Stimulated activated CD4-positive, alpha-beta T cell treated with anti-CD3 and anti-CD28 coated beads, Interleukin-2, amount 100 ng/mL, for 24 hours (primary cell): ENCODE measurements at places on chromosomes 7 and 10.

DNA sequence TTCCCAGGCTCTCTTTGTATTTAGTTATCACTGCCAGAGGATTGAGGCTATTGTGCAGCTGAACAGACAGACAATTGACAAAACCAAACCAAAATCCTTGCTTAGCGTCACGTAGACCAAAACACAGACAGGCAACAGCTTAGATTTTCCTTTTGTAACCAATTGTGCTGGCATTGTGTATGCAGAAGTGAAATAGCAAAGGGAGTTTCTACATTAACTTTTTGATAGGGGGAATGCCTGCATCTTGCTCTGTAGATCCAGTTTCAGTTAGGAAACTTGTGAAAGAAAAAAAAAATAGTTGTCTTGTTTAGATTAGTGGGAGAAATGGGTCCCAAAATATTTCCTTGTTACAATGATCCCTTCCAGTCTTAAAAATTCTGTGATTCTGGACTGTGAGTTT is 333.8 kb downstream of the BBS9 start:
- no peak for DNase-seq

GRCh38 chr7:103134836-103135554 is 13.9 kb downstream of the NAPEPLD start:
- DNase-seq: no peak

GRCh38 chr10:111030042-111030750 is 46.6 kb upstream of the ADRA2A start:
- no peak for DNase-seq

DNA sequence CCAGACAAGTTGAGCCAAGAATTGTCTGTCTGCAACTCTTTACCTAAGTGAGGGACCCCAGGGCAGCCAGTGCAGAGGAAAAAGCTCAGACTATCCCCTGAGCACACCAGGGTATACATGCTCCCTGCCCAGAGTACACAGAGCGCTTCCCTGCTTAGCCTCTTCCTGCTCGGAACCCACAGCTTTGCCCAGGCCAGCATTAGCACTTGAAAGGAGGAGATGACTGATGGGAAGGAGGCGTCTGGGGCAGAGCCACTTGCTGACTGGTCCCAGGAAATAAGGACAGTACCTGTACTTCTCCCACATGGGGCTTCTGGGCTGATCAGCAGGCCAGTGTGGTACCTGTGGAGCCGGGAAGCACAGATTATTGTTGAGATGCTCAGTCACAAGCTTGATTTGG is 48.4 kb upstream of the TRIM8 start:
- DNase-seq: no peak

DNA sequence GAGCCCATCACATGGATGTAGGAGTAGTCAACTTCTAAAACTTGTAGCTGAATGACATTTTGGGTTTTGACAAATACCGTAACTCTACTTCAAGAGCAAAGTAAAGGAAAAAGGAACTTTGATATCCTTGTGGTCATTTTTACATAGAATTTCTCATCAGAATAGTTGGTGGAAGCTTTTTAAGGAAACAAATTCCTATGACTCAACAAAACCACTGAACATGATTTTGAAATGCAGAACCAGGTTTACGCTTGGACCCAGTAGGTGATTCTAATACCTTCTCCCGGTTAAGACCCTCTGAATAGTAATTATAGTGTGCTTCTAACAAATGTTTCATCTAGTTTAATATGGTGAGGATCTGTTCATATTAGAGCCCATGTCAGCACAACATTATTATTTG is 307.8 kb downstream of the GPR37 start:
- no peak for DNase-seq

DNA sequence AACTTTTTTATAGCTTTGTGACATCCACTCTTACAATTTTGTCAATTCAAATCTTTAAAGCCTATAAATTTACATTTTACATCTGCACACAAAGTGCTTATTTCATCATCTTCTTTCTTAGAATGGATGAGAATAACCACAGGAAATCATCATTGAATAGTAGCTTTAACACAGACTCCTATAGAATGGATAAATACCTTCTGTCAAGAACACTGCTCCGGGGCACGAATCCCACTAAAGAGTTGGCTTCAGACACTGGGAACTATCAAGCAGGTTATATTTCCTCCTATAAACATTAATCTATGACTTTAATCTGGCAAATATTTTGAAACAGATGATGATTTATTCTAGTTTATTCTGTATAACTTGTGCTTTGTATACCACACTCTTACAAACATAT is 269.7 kb upstream of the TPK1 start:
- DNase-seq: no peak

- no peak for DNase-seq
Measured at GRCh38 chr7:151327659-151328058, 14.0 kb upstream of the NUB1 start.

DNA sequence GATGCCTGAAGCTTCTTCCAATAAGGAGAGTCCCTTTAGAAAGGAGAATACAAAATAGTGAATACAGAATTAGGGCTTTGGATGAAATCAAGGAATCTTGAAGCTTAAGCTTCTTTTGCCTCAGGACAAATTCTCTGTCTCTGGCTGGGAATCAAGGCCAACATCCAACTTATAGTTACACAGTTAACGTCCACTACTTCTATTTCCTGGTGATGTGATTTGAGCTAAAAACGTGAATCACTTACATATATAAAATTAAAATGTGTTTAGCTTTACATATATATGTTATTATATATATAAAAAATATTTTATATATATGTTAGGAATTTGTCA is 11.4 kb upstream of the INPP5F start:
- DNase-seq: no peak

GRCh38 chr10:72653383-72654096 is 27.7 kb upstream of the MICU1 start:
- no peak for DNase-seq

DNA sequence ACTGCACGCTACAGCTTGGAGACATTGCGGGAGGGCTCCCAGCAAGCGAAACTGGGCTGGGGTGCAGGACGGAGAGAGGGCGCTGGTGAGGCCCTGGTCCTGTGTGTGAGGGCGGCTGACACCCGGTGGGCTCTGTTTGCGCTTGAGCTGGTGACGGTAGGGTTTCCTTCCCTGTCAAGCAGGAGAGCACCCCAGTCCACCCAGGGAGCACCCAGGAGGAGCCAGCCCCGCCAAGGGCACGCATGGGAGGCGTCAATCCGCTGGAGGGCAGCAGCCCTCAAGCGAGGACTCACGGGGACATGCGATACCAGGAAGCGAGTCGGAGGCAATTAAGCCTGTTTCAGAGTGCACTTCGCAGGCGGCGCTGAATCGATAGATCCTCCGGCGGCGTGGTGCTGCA is 109.4 kb downstream of the MAD1L1 start:
- DNase-seq: no peak

GRCh38 chr10:102421507-102421756 is 796 bp downstream of the FBXL15 start:
- DNase-seq: no peak

DNA sequence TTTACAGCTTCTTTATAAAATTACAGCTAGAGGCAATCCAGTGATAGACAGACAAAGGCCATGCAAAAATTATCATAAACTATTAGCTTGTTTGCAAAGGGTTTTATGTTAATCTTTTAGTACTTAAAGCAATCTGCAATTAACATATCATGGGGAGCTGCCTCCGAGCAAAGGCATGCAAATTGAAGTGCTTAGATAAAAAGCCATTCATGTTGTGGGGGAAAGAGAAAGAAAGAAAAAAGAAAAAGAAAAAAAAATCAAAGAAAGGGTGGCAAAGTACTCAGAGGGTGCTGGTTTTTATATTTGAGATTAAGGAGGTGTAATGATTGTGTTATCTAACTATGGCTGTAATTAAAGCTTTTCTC is 799.5 kb downstream of the LRMDA start:
- DNase-seq: no peak

DNA sequence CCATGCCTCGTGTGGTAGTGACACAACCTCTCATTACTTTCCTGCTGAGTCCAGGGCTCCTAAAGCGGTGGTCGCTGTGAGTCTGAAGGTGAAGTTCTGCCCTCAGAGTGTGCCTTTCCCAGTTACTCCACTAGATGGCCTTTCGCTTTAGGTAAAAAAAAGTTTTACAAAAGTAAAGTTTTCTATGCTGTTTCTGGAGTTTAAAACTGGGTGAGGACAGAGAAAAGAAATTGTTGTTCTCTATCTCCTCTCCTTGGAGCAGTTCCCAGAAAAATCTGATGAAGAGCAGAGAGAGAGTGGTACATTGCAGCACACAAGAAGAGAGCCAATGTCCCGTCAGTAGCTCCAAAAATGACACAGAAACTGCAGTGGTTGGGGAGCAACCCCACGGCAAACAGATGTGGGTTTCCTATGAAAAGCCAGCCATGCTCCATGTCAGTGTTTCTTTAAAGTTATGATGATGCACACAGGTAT is 257.1 kb downstream of the GLI3 start:
- DNase-seq: no peak

DNA sequence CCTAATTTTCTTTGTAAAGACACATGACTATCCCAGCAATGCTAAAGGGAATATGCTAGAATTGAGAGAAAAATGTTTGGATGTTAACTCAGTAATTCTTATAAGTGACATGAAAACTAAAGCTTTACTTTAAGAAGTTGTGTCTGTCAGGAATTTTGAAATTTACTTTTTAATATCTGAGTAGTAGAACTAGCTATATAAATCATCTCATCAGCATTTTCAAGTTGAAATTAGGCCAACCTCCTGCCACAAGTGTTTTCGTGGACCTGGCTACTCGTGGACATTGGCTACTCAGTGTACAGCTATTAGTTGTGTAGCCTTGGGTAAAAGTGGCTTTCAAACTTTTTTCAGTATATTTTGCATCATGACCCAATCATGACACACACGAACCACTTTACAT is 70.5 kb downstream of the ADD3 start:
- DNase-seq: no peak

- no peak for DNase-seq
Measured at GRCh38 chr10:24969841-24970281, 17.5 kb upstream of the PRTFDC1 start.

DNA sequence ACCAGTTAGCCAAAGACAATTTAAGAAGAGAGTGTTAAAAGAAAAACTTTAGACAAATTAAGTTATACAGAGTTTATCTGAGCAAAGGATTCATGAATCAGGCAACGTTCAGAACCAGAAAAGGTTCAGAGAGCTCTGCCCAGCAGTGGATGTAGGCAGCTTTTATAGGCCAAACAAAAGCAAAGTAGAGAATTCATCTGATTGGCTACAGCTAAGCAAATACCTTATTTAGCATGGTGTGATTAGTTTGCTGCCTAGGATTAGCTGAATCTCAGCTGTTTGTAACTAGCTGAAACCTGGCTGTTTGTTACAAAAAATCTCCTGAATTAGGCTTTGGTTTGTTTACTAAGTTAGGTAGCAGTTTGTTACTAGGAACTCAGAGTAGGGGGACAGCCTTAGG is 66.0 kb downstream of the SLC25A40 start:
- DNase-seq: no peak

DNA sequence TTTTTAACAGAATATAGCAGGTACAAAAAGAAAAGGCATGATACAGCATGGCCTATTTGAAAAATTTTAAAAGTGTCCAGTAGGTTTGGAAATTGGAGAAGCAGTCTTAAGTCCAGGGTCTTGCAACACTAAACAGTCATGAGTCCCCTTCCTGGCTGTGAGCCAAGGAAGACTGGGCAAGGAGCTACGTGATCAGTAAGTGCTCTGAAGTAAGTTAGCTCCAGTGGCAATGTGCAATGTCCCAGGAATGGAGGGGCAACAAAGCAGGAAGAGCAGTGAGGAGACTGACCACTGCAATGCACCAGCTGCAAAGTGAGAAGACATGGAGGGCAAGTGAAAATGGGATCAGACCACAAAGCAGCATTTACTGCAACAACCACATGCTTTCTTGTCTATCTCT is 72.9 kb upstream of the GRID1 start:
- DNase-seq: no peak

GRCh38 chr10:29007748-29008610 is 280.9 kb upstream of the LYZL1 start:
- no peak for DNase-seq

GRCh38 chr10:59557052-59557451 is 152.6 kb downstream of the SLC16A9 start:
- no peak for DNase-seq

- no peak for DNase-seq
Measured at GRCh38 chr7:117835016-117835664, 38.1 kb downstream of the CTTNBP2 start.

DNA sequence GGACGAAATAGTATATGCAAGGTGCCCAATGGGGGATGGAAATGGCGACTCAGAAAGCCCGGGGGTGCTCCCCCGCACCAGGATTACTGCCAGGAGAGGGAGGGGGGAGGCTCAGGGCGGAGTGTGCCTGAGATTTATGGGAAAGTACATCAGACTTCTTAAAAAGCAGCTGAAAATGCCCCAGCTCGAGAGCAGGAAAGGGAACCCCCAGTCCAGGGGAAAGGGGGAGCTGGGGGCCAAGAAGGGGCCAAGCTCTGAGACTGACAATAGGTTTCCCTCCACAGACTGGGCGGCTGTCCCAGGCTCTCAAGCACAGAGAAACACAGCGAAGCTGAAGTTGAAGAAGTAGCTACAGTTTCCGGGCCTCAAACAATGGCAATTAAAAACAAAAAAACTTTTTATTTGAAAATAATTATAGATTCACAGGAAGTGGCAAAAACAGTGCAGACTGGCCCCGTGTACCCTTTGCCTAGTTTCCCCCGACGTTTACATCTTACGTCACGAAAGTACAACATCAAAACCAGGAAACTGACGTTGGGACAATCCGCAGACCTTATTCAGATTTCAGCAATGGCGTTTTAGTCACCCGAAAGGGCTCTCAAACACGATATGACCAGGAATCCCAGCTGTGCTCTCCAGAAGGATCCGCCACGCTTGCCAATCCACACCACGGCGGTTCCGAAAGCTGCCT is 83.9 kb upstream of the FGFR2 start:
- no peak for DNase-seq

DNA sequence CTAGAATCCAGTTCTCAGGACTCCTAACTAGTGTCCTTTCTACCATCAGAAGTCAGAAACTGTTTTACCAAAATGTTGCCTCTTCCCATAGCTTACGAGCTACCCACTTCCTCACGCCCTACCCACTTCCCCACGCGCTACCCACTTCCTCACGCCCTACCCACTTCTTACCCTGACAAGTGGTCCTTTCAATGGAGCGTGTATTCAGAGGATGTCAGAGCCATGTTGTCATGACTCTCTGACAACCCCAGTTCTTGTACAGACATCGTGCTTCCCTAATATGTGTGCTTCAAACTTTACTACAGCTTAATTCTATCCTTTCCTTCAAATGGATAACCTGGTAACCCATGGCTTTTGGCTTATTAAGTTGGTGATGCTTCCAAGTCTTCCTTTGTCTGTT is 84.8 kb upstream of the PHF14 start:
- DNase-seq: no peak

DNA sequence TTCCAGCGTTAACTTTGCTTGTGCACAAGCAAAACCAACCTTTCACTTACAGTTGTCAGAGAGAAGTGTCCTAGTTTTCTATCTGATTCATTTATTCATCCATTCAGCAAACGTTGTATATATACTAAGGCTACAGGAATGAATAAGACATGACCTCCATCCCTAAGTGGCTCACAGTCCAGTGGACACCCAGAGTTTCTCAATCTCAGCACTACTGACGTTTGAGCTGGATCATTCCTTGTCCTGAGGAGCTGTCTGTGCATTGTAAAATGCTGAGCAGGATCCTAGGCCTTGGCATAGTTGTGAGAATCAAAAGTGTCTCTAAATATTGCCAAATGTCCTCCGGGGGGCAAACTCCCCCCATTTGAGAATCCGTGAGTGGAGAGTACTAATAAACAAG is 166.7 kb upstream of the PRKCQ start:
- DNase-seq: no peak
